ENCODE measurements at places on chromosomes 3 and 15.

GRCh38 chr3:190532731-190533203 is 18.9 kb downstream of the IL1RAP start:
- no peak for DNase-seq

GRCh38 chr15:66429546-66429945 is 42.8 kb downstream of the MAP2K1 start:
- DNase-seq: no peak

DNA sequence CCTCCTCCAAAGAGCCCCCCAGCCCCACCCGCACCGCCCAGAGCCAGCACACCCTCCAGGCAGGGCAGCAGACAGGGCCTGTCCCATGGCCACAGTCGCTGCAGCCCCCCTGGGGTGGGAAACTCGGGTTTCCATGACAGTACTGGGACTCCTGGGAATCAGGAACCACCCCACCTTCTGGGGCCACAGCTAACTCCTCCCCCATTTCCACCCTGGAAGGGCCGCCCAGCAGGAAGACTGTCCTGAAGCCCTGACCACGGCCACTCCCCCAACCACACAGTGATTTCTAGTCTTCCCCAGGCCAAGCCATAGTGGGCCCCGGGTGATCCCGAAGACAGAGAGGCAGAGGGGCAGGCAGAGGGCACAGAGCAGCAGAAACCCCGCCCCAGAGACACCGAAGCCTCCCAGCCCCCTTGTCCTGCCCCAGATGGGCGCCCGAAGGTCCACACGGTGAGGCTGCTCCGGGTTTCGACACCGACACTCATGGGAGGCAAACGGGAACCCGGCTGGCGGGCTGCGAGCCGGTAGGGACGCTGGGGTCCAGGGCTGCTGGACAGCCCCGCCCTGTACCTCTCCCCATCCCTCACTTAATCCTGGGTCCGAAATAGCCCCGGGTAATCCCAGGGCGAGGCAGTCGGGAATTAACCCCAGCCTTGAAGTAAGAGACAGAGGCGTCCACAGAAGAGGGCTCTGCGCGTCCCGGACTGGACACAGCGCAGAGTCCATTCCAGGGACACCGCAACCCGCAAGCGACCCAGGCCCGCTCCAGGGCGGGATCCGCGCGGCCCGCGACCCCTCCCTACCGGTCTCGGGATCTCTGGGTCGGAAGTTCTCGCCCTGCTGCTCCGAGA is 138.4 kb downstream of the NUP210 start:
- DNase-seq: no peak

DNA sequence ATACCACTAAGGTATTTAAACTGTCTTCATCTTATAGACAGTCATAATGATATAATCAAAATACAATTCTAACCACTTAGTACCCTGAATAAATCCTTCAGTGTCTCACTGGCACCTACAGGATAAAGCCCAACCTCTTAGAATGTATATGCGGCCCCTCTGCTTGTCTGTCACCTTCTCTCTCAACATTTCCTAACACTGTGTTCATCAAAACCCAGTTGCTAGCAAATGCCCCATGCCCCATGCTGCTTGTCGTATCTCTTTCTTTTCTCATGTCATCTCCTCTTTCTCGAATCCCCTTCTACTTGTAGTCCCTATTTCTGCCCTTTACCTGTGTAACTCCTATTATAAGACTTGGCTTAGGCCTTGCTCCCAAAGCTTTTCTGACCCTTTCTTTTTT is 24.6 kb upstream of the PLSCR4 start:
- DNase-seq: no peak

DNA sequence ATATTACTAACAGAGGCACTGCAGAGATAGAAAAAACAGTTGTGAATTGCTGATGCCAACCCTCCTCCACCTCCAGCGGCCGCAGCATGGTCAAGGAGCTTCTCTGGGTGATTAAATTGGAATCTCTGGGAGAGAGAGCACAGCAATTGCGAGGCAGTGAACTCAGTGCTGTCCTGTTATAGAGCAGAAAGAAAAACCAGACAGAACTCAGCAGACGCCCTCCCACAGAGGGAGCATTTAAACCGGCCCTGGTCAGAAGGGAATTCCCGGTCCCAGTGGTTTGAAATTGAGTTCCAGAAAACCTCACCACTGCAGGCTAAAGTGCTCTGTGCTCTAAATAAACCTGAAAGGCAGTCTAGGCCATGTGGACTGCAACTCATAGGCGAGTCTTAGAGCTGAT is 175.4 kb downstream of the SQOR start:
- DNase-seq: no peak

GRCh38 chr15:51621936-51622603 is 501 bp downstream of the DMXL2 start:
- DNase-seq: peak; percentile 48

DNA sequence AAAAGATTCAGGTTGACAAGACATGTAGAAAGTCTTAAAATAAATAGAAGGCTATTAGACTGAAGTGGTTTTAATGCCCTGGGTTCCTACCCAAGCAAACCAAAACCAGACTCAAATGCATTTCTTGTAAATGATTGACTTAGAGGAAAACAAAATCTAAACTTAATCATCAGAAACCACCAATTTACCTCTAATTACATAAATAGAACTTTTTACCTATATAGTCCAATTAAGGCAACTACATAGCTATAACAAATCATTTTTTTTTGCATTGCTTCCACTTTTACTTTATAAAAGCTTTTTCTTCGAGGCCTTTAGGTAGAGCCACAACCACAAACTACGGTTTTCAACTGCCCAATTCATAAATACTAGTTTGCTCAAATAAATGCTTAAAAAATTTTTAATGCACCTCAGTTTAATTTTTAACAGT is 231.3 kb upstream of the ARHGEF26 start:
- no peak for DNase-seq

GRCh38 chr15:100433304-100433703 is 91.5 kb upstream of the ADAMTS17 start:
- no peak for DNase-seq

DNA sequence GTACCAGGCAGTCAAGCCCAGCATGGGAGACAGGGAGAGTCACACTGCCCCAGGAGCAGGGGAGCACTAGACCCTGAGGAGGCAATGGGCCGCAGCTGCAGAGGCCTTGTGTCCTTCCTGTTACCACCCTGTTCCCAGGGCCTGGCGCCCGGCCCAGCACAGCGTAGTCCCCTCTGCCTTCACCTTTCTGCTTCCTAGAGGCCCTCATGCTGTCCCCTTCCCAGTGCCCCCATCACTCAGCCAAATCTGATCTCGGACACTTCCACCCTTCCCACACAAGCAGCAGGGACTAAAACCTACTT is 6.9 kb upstream of the TBC1D2B start:
- no peak for DNase-seq

DNA sequence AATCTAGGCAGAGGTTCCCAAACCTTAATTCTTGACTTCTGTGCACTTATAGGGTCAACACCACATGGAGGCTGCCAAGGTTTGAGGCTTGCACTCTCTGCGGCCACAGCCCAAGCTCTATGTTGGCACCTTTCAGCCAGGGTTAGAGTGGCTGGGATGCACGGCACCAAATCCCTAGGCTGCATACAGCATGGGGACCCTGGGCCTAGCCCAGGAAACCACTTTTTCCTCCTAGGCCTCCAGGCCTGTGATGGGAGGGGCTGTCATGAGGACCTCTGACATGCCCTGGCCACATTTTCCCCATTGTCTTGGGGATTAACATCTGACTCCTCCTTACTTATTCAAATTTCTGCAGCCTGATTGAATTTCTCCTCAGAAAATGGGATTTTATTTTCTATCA is 165.4 kb downstream of the SI start:
- DNase-seq: no peak

DNA sequence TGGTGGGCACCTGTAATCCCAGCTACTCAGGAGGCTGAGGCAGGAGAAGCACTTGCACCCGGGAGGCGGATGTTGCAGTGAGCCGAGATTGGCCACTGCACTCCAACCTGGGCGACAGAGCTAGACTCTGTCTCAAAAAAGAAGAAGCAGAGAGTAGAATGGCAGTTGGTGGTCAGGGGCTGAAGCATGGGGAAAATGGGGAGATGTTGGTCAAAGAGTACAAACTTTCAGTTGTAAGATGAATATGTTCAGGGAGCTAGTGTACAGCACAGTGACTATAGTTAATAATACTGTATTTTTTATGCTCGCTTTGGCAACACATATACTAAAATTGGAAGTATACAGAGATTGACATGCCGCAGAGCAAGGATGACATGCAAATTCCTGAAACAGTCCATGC is 41.5 kb downstream of the PCNP start:
- DNase-seq: no peak

DNA sequence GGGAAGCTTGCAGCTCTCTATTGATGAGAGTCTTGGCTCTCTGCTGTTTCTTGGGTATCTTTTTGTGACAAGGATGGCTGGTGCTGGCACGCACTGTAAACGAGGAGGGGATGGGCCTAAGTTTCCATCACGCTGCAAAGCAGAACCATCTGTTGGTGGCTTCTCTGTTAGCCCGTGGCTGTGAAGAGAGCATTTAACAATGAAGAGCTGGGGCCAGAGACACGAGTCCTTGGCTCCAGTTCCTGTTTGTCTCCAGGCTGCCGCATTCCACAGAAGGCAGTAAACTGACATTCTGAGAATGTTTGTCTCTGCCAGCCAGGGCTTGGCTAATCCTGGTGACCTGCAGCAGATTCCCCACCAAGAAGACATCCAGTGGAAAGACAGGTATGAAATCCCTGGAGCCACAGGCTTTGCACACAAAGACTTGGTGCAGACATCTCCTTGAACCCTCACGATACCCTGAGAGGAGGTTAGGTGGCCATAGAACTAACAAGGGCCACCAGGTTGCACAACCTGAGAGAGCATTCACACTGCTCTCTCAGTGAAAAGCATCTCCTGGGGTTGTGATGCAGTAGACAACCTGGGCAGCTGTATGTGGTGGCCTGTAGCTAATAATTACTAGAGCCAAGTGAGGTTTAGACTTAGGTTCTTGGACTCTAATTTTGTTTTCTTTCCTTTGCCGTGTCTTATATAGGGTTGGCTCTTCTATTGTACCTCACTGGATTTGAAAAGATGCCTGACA is 130.9 kb downstream of the ASB7 start:
- peak; percentile 78 for DNase-seq

DNA sequence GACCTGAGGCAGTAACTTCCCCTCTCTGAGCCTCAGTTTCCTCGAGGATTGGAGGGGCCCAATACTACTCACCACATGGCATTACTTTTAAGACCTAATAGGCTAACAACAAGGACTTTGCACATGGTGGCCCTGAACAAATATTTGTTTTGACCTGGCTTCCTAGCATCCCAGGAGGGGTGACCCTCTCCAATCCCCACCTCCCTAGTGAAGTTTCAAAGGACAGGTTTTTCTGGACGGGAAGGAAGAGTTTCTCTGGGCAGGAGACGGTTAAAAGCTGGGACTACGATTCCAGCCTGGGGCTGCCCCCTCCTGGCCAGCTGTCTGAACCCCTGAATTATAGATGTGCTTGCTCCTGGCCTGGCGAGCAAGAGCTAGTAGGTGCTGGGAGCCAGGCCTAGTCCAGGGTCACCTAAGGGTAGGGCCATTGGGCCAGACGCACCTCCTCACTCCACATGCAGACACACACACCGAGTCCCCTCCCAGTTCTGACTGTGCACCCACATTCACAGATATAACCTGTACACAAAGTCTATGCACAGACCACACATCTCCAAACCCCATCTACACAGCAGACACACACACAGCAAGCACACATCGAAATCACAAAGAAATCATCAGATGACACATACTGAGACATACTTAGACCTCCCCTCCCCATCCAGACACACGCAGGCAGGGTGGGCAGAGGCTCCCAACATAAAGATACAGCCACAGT is 2.7 kb upstream of the ISL2 start:
- no peak for DNase-seq

DNA sequence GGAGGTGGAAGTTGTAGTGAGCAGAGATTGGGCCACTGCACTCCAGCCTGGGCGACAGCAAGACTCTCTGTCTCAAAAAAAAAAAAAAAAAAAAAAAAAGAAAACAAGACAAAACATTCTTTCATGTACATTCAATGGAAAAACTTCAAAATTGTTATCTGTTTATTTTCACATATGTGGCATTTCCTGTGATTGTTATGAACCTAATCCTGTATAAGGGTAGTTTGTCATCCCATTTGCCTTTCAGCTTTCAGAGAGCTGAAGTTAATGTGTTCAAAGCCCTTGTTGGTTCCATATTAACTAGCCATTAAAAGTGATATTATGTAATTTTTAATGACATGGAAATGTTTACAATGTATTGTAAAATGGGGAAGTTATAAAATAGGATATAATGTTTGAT is 17.3 kb upstream of the NCK1 start:
- no peak for DNase-seq

GRCh38 chr3:8307545-8308110 is 194.0 kb upstream of the LMCD1 start:
- DNase-seq: no peak

GRCh38 chr3:142530296-142530695 is 48.2 kb downstream of the ATR start:
- DNase-seq: no peak

DNA sequence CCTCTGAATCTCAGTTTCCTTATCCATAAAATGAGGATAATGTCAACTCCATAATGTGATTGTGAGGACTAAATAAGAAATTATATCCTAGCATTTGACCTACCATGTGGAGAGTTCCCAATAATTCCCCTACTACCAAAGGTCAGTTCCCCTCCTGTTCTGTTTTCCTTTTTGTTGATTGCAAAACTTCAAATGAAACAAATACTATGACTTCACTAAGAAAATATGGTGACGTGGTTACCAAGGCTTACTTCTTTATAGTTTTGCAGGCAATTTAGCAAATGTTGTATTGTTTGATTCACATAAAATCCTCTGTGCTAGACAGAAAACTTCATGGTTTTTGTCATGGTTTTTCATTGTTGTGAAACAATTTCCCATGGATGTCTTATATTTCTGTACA is 153.8 kb upstream of the RORA start:
- DNase-seq: peak; percentile 30

GRCh38 chr3:14988988-14989394 is 41.6 kb downstream of the NR2C2 start:
- DNase-seq: no peak

GRCh38 chr3:76943671-76944070 is 96.2 kb upstream of the ROBO2 start:
- DNase-seq: no peak

DNA sequence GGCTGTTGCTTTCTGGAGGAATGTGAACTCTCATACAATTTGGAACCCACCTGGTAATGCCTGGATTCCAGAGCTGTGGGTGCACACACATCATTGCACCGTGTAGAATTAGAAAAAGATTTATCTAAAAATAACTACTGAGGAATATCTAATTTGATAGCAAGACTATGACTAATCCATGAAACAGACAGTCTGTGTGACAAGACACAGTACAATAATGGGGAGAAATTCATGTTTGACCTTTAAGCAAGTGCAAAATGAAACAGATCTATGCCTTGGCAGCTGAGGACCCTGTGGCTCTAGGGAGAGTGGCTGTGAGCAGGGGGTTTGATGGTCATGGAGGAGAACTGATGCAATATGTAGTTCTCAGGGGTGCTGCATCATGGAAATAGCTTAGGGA is 7.9 kb upstream of the DOCK3 start:
- peak; percentile 19 for DNase-seq

DNA sequence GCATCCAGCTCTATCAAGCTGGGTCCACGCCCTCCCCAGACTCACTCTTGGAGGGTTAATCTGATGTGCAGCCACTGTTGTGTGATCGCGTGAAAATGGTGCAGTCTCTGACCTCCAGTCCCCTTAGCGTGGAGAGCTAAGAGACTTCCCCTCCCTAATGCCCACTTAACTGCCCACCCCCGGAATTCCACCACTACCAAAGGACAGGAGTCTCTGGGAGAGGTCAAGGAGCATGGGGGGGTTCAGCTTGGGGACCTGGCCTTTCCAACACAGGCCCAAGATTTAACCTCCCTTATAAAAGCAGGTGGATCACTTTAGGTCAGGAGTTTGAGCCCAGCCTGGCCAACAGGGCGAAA is 48.8 kb downstream of the CCDC12 start:
- no peak for DNase-seq

All from fibroblast of upper back skin (primary cell).